ENCODE measurements at places on chromosomes 5 and 9.

- no peak for DNase-seq
These were observed 3.2 kb downstream of the COMMD10 start for GRCh38 chr5:116088062-116088461.

DNA sequence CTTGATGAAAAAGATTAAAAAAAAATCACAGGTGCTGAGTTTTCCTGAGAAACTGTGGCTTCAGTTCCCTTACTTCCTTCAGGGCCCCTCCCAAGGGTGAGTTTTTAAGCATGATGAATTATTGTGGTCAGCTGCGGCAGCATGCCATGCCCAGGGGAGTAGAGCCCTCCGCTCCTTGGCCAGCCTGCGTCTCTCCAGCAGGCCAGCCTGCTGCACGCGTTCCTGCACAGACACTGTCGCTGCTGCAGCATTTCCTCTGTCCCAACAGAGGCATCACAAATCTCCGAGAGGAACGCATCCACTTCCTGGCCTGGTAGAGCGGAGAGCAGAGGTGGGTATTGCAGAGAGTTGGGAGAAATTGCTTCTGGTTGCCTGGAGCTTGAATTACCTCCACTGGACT is 26.1 kb upstream of the GLRA1 start:
- no peak for DNase-seq

GRCh38 chr9:130444565-130445221 is at the start of gene ASS1:
Gene ASS1 (plus strand): TSS chr9:130444961. CDS start chr9:130452229, 7,268 bp downstream.
- no peak for DNase-seq

GRCh38 chr5:150153957-150154617 is 1.6 kb downstream of the PDGFRB start:
- DNase-seq, result no peak

- no peak for DNase-seq
These were observed 92.5 kb downstream of the MTX3 start for GRCh38 chr5:79898611-79899010.

DNA sequence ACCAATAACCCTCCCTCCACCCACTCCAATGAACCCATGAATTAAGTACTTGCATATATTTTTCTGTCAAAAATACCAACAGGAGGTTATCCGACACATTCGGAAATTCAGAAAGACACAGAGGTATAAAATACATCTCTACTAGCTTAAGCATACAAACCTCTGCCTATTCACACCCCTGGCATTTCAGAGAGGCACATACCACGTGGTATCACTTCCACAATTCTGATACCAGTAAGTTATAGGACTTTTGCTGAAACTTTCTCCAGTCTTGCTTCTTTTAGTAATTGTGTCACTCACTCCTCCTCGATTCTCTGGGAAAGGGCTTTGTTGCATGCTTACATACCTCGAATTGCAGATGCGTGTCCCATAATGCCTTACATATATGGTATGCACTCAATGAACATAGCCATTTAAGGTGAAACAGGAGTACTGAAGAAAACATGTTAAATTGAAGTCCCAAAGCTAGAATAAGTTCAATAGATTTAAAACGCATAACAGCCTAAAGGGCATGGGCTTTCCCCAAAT is 58.1 kb downstream of the TLE1 start:
- no peak for DNase-seq

DNA sequence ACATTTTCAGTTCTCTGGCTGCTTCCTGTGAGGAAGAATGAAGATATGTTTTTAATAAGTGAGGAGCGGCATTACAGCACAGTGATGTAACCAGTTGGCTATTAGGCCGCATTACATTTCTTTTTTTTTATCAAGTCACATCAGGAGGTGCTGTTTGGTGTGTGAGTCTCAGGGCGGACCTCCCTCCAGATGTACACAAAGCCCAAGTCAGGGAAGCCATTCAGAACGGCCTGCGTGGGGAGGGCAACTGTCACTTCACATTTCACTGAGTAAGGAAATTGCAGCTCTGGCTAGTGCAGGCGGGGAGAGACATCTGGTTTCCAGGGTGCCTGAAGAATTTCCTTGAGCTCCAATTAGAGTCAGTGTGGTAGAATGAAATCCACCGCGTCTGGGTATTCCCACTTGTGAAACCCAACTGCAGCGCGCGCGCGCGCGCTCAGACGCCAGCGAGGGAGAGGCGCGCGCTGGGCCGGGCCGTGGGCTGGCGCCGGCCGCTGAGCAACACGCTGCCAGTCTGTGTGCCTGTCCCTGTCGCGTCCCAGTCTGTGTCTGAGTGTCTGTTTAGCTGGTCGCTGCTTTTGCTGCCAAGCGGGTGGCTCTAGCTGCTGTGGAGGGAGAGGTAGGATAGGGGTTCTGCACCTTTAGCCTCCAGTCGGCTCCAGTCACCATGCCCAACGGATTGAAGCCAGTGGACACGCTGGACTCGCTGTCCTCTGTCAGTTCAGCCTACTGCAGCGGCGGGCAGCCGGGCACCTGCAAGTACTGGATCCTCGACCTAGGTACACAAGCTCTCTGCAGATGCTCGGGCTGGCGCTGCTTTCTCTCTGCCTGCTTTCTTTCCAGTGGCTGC is 140.8 kb upstream of the OTULINL start:
- DNase-seq, result no peak

DNA sequence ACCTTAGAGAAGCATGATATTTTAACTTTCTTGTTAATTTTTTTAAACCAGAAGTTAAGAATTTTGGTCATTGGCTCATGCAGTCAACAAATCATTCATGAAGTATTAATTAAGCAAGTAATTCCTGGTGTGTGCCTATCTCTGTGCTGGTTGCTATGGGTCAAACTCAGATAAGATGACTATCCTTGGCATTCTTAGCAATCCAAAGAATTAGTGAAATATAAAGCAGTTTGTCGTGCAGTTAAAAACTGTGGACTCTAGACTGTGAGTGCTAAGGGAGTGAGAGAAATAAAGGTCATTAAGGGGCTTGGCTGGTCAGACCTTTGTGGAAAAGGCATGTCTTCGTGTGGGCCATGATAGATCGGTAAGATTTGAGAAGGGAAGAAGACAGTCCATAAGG is 4.8 kb downstream of the CYFIP2 start:
- no peak for DNase-seq

GRCh38 chr5:135065306-135066265 is 31.6 kb upstream of the PITX1 start:
- DNase-seq, result no peak

DNA sequence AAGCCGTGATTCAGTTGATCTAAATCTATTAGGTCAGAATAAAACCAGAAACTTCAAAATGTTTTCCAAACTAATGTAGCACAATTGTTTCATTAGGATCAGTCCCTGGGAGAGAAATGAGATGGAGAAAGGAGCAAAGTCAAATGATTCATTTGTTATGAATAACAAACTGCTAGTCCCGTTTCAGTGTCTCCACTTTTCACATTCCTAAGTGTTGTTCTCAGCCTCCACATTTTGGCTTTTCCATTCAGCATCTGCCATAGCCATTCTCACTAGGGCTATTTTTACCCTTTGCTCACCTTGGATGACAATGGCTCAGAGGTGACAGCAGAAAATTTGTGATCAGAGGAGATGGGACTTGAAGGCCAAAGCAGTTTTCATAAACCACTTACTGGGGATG is 314.1 kb upstream of the KIF2A start:
- DNase-seq, result no peak

DNA sequence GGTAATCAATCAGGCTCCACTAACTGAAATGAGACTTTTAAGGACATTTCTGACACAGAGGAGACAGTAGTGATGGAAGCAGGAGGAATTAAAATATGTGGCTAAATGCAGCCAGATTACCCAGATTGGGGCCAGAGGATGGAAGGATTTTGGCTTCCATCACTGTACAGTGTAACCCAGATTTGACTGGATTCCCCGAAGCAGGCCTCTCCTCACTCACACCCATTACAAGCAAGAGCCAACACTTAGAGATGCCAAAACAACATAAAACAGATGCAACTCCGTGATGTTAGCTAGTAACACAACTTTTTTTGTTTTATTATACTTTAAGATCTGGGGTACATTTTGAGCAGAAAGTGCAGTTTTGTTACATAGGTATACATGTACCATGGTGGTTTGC is 17.6 kb downstream of the TEK start:
- DNase-seq, result no peak

- no peak for DNase-seq
These were observed 35.0 kb upstream of the NSMF start for GRCh38 chr9:137494104-137494544.

GRCh38 chr5:66477596-66477995 is 118.6 kb upstream of the MAST4 start:
- no peak for DNase-seq

DNA sequence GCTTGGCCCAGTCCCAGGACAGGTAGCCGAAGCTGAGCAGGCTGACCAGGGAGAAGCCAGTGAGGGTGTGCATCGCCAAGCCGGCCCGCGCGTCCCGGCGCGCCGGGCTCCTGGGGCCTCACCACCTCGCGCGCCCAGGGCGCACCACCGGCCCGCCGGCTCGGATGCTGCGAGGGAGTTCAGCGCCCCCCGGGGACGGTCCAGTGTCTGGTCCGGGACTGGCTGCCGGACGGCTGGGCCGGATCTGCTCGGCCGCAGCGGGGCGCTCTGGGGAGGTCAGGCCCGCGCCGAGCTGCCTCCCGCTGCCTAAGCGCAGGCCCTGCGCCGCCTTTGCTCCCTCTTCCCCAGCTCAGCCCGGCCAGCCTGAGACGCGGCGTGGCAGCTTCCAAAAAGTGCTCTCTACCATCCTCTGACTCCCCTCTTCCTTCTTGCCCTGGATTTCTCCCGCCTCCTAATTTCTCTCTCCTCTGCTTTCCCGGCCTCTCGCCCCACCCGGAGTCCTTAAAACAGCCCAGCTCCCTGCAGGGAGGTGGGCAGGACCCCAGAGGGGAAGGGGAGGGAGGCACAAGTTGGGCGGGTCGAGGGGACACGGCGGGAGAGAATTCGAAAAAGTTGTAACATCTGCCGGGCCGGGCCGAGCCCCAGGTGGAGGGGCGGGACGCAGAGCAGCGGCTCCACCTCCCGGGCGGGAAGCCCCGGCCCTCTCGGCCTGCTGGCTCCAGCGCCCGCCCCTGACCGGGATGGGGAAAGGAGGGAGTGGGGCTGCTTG is at the start of gene ARSI:
TSS of gene ARSI (minus strand) at position 605 of the 769 bp plus-strand sequence. CDS start at position 73, 532 bp downstream.
- no peak for DNase-seq

- no peak for DNase-seq
These were observed 56.1 kb upstream of the NTRK2 start for GRCh38 chr9:84613431-84613830.

- no peak for DNase-seq
These were observed 4.6 kb upstream of the FEM1C start for GRCh38 chr5:115549154-115549553.

DNA sequence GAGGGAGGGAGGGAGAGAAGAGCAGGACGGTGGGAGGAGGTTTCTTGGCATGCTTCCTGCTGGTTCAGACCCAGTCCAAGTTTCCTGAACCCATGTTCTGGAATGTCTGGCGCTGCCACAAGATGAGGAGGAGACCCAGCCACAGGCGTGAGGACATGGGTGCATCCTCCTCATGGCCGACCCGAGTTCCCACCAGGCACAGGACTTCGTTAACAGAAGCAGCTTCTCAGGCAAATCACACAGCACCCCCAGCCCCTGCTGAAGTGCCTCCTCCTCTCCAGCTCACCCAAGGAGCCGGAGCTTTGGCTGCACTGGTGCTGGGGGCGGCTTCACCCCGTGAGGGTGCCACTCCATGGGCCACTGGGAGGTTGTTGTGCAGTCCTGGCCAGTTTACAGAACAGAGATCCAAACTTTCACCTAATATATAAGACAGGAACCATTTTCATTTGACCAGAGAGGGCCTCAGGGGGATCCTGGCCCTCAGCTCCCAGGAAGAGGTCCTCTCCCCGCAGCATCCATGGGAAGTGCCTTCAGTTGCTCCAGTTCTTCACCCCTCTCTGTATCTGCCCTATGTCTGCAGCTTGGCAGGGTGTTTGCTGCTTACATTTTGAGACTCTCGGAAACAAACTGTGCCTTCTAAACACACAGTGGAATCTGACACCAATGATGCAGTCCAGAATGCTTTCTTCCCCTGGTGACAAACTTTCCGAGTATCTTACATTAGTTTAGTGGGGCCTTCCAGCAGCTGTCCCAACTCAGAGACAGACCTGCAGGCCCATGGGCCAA is 10.2 kb upstream of the NKD2 start:
- no peak for DNase-seq

- no peak for DNase-seq
These were observed 301.5 kb upstream of the ACTBL2 start for GRCh38 chr5:57784121-57784520.
